ENCODE measurements at places on chromosomes 13 and 19. TPM values are rescaled to one million over a fixed set of nuclear protein-coding genes. Genes with fewer than 3 reads are reported as not detected.

Gene LRRC25
- not detected for polyA plus RNA-seq

Gene PHLDB3
- polyA plus RNA-seq: not detected

Gene ZNF135
- polyA plus RNA-seq: 5.3 TPM

Gene BRME1
- not detected for polyA plus RNA-seq

Gene KCNN4
- 4.1 TPM for polyA plus RNA-seq

Gene CGB5
- not detected for polyA plus RNA-seq

Gene TPGS1
- polyA plus RNA-seq: not detected

Gene HIF3A
- 0.09 TPM for polyA plus RNA-seq

Gene B3GNT3
- polyA plus RNA-seq: not detected

Gene SCEL
- not detected for polyA plus RNA-seq

Gene TMPRSS9
- polyA plus RNA-seq: not detected

Gene TIMM44
- polyA plus RNA-seq: 8.8 TPM

Gene MEDAG
- polyA plus RNA-seq: 1.1 TPM

Gene NCLN
- 19.8 TPM for polyA plus RNA-seq

Gene APOC1
- 19.8 TPM for polyA plus RNA-seq

Gene CDC42EP5
- not detected for polyA plus RNA-seq

Gene CLEC4G
- polyA plus RNA-seq: not detected

Gene CACNA1A
- 119 TPM for polyA plus RNA-seq

Gene PRODH2
- not detected for polyA plus RNA-seq

Gene RFPL4A
- polyA plus RNA-seq: not detected

Gene SLC10A2
- not detected for polyA plus RNA-seq

Gene PRR36
- 0.87 TPM for polyA plus RNA-seq

Gene TMEM238
- polyA plus RNA-seq: not detected

Gene SCAMP4
- polyA plus RNA-seq: 2.7 TPM

Gene PSG6
- polyA plus RNA-seq: 0.42 TPM

Gene DDX39A
- 2.8 TPM for polyA plus RNA-seq

Gene DPP9
- 1.3 TPM for polyA plus RNA-seq

Gene F7
- polyA plus RNA-seq: 1.3 TPM

Gene PCSK4
- not detected for polyA plus RNA-seq

Gene SERP2
- 119 TPM for polyA plus RNA-seq

Gene ACER1
- not detected for polyA plus RNA-seq

Gene KLF12
- polyA plus RNA-seq: 7.3 TPM

Gene STOML3
- polyA plus RNA-seq: not detected

Gene RGS9BP
- polyA plus RNA-seq: 1.1 TPM

Gene TRIM13
- polyA plus RNA-seq: 21.8 TPM

Gene GGN
- polyA plus RNA-seq: not detected

Gene MAG
- polyA plus RNA-seq: 0.22 TPM

Gene EFNA2
- not detected for polyA plus RNA-seq

Gene GIPR
- not detected for polyA plus RNA-seq

Gene OR10H5
- polyA plus RNA-seq: not detected

Gene TTYH1
- 45.6 TPM for polyA plus RNA-seq

Gene CCDC8
- polyA plus RNA-seq: not detected

Gene ZNF302
- polyA plus RNA-seq: 118 TPM

Gene NHLRC3
- 9.2 TPM for polyA plus RNA-seq

Gene PSG1
- polyA plus RNA-seq: 0.67 TPM

Gene SIGLEC5
- polyA plus RNA-seq: not detected

Gene GNA15
- polyA plus RNA-seq: 0.94 TPM

Measured in Purkinje cell (primary cell).